Activated CD4-positive, alpha-beta T cell treated with anti-CD3 and anti-CD28 coated beads, Interleukin-2, Interleukin-4, amounts not matched to agents 100 ng/mL and 50 ng/mL, durations not matched to agents 16 hours and 8 hours (primary cell): ENCODE measurements at places on chromosomes 7 and 10.

DNA sequence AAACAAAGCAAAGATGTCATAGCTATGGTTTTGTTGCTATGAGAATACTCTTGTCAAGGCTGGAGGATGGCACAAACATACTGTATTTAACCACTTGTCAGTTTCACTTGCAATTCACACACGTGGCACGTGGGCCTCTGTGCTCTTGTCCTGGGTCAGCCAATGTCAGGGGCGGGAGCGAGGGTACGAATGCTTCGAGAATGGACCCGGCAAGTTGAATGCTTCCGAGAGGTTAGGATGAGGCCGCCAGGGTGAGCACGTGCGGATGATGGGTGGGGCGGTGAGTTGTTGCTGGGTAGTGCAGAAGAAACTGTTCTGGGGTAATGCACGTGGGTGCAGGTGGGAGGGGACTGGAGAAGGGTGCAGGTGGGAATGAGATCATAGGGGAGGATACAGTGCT, 10.4 kb upstream of the OCM2 start:
- no peak for DNase-seq

DNA sequence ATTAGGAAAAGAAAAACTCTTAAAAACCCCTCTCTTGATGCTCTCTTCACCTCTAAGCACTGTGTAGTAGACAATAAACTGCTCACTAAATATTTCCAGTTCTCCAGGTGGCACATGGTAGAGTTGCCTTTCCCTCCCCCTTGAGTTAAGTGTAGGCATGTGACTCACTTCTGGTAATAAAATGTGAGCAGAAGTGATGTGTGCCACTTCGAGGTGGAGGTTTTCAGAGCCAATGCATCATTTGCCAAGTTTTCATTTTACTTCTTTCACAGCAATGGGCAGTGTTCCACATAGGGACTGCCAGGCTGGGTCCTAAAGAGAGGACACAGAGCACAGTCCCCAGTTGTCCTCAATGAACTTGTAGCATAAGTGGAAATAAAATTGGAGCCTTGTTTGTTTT, 131.6 kb upstream of the NPY start:
- no peak for DNase-seq

GRCh38 chr10:123472606-123473005, 193.5 kb upstream of the GPR26 start:
- DNase-seq, result no peak

DNA sequence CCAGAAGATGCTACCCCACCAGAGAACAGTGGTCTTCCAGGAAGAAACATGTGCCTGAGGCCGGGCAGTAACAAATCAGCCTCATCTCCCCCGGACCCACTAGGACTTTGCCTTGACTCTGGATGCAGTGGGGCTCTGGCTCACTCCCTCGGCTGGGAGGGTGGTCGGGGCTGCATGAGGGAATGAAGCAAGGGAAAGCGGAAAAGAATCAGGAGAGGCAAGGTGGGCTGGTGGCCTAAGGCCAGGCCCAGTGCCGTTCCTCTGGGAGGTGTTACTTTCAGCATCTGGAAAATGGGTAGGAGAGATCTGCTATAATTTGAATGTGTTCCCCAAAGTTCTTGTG, 51.8 kb downstream of the CLEC2L start:
- no peak for DNase-seq

DNA sequence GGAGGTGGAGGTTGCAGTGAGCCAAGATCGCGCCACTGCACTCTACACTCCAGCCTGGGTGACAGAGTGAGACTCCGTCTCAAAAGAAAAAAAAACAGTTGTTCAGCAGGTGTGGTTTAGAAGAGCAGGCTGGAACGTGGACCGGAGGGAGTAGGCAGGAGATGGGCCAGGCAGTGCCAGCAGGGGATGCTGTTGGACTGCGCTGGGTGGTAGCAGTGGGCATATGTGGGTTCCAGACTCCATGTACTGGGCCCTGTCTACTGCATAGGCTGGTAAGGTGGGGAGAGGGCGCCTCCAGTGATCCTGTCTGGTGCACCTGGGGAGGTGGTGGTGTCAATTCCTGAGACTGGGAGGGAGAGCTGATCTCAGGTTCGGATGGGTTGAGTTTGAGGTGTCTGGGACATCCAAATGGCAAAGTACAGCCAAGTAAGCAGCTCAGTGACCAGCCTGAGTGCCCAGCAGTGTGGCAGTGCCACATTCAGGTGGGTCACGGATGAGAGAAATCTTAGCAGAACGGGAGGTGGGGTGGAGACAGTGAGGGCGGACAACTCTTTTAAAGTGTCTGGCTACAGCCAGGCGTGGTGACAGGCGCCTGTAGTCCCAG, 25.9 kb downstream of the SFXN4 start:
- no peak for DNase-seq

- no peak for DNase-seq
These were observed 259.2 kb downstream of the HDAC9 start for GRCh38 chr7:18754766-18755165.

DNA sequence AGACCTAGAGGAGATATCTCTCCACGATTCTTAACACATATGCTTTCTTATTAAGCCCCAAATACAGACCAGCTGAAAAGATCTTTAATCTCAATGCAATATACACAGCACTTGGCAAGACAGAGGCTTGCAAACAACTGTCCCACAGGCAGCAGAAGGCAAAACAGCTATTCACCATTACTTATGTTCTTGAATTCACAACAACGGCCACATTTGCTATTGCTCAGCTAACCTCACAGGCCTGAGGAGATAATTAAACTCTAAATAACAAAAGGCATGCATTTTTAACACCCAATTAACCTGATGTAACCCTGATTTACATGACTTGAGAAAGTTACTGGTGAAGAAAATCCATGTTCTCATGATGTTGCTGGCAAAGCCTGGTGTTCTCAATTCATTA, 216.4 kb downstream of the CRPPA start:
- no peak for DNase-seq

- DNase-seq, result no peak
These were observed 132.8 kb downstream of the TCERG1L start for GRCh38 chr10:131178521-131179331.

DNA sequence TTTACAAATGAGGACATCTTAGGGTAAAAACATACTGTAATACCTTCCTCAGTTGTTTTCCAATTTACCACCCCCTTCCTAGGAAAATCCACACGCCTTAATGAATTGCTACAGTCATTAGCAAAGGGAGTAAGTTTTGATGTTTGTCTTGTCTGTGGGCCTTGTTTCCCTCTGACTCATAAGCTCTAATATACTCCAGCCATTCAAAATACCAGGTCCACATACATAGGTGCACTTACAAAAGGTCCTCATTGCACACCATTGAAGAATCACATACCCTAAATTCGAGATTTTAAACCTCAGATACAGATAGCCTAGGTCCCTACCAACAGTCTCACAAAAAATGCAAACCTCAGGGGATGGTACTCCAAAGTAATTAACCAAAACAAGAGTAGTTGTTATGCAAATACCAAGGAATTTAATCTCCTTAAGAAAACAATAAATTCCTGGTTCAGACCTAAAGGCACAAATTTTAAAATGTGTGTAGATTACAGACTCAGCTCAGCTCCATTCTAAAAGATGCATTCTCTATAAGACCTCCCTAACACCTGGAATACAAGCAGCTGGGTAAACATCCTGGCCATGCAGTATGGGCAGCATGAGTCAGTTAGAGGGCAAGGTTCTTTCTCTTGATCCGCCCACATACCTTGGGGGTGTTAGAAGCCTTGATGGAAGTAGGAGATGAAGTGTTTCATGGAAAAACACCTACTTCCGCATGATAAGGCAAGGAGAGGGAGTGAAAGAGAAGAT, 3.0 kb upstream of the LIPK start:
- DNase-seq, result no peak
